ENCODE measurements at places on chromosomes 7 and 10. TPM values are rescaled to one million over a fixed set of nuclear protein-coding genes. Genes with fewer than 3 reads are reported as not detected.

GRCh38 chr7:11698384-11698871 is 133.6 kb downstream of the THSD7A start:
- DNase-seq: no peak
- H3K27ac ChIP-seq: no peak overlapping the region
- no peaks in the 10 kb centered on the region for H3K36me3 ChIP-seq
- no peaks in the 10 kb centered on the region for H3K27me3 ChIP-seq
- peaks cover 8% of the 10 kb centered on the region for H3K4me1 ChIP-seq
- no peak overlapping the region for H3K4me3 ChIP-seq

- no peak overlapping the region for H3K27ac ChIP-seq
- no peak overlapping the region for H3K4me3 ChIP-seq
- no peaks in the 10 kb centered on the region for H3K4me1 ChIP-seq
- H3K36me3 ChIP-seq: no peaks in the 10 kb centered on the region
- no peaks in the 10 kb centered on the region for H3K27me3 ChIP-seq
These were observed 34.4 kb downstream of the POLR1F start for GRCh38 chr7:19674266-19674960.

- no peaks in the 10 kb centered on the region for H3K27me3 ChIP-seq
- no peaks in the 10 kb centered on the region for H3K36me3 ChIP-seq
- H3K27ac ChIP-seq: no peak overlapping the region
- no peak overlapping the region for H3K4me3 ChIP-seq
- DNase-seq: no peak
These were observed 232.9 kb downstream of the FOXP2 start for GRCh38 chr7:114647518-114647917.

GRCh38 chr10:75283671-75284470 is 48.1 kb upstream of the COMTD1 start:
- no peaks in the 10 kb centered on the region for H3K36me3 ChIP-seq
- H3K27ac ChIP-seq: peak overlapping the region; percentile 29
- H3K4me3 ChIP-seq: no peak overlapping the region
- H3K4me1 ChIP-seq: no peaks in the 10 kb centered on the region

GRCh38 chr7:45155357-45155900 is 2.2 kb upstream of the RAMP3 start:
- DNase-seq: no peak
- no peaks in the 10 kb centered on the region for H3K36me3 ChIP-seq
- no peaks in the 10 kb centered on the region for H3K27me3 ChIP-seq
- no peaks in the 10 kb centered on the region for H3K4me1 ChIP-seq
- no peak overlapping the region for H3K27ac ChIP-seq

- H3K4me1 ChIP-seq: no peaks in the 10 kb centered on the region
- peak; percentile 16 for DNase-seq
- no peaks in the 10 kb centered on the region for H3K27me3 ChIP-seq
- H3K4me3 ChIP-seq: no peak overlapping the region
- H3K27ac ChIP-seq: no peak overlapping the region
- no peaks in the 10 kb centered on the region for H3K36me3 ChIP-seq
These were observed 258.6 kb downstream of the PAXIP1 start for GRCh38 chr7:154744256-154744860.

GRCh38 chr7:66867198-66867790 is 53.7 kb upstream of the TMEM248 start:
- H3K27me3 ChIP-seq: no peaks in the 10 kb centered on the region
- no peak overlapping the region for H3K27ac ChIP-seq
- H3K4me3 ChIP-seq: no peak overlapping the region
- no peaks in the 10 kb centered on the region for H3K4me1 ChIP-seq

DNA sequence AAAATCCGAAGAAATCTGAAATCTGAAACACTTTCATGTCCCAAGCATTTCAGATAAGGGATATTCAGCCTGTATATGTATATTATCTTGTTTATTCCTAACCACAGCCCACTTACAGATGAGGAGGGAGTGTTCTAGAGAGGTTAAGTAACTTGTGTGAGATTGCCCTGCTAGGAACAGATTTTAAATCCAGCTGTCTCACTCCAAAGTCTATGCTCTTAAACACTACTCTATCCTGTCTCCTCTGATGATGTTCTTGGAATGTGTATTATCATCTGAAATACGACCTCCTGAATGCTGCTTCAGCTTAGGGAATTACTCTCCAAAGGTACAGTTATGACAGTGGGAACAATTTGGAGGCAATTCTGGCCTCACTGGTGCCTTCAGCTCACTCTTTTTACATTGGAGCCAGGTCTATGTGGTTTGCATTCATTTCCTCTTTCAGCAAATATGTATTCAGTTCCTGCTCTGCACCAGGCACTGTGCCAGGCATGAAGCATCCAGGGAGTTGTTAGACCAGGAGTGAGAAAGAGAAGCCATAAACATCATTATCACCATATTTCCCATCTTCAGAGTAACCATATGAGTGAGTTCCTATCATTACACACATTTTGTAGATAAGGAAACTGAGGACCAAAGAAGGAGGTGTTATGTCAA is 70.2 kb downstream of the NOC3L start:
- no peak for DNase-seq
- H3K27ac ChIP-seq: no peak overlapping the region
- no peaks in the 10 kb centered on the region for H3K36me3 ChIP-seq

DNA sequence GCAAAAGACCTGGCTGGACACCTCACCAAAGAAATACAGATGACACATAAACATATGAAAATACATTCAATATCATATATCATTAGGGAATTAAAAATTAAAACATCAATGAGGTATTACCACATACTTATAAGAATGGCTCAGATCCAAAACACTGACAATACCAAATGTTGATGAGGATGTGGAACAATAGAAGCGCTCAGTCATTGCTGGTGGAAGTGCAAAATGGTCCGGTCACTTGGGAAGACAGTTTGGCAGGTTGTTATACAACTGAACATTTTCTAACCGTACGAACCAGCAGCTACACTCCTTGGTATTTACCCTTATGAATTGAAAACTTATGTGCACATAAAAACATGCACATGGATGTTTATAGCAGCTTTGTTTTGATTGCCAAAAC is 38.5 kb downstream of the ZMYND11 start:
- H3K4me3 ChIP-seq: no peak overlapping the region
- H3K4me1 ChIP-seq: no peaks in the 10 kb centered on the region
- H3K27ac ChIP-seq: no peak overlapping the region
- no peak for DNase-seq
- H3K36me3 ChIP-seq: no peaks in the 10 kb centered on the region
- H3K27me3 ChIP-seq: no peaks in the 10 kb centered on the region

- H3K4me1 ChIP-seq: no peaks in the 10 kb centered on the region
- no peaks in the 10 kb centered on the region for H3K27me3 ChIP-seq
- DNase-seq: no peak
- H3K4me3 ChIP-seq: no peak overlapping the region
These were observed 54.3 kb downstream of the LRRC18 start for GRCh38 chr10:48885376-48885775.

DNA sequence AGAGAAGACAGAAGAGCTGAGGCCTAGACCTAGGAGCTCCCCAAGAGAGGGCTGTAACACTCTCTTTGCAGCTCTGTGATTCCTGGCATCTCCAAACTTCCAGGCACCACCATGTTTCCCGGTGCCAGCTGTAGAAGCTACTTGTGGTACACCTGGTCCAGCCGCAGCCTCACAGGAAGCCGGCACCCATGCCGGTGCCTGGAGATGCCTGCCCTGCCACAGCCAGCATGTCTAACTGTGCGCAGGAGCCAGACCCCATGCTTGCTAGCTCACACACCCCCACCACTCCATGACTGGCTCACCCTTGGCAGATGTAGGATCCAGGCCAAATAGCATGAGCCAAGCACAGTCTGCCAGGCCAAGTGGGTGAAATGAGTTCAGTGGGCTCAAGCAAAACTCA is 211.7 kb upstream of the GNAI1 start:
- H3K27ac ChIP-seq: no peak overlapping the region
- peak; percentile 46 for DNase-seq
- H3K4me3 ChIP-seq: no peak overlapping the region
- H3K36me3 ChIP-seq: no peaks in the 10 kb centered on the region

MPP7 gene
- 2.8 TPM for polyA plus RNA-seq

TYW1B gene
- polyA plus RNA-seq: 1.3 TPM

- H3K27me3 ChIP-seq: no peaks in the 10 kb centered on the region
- peaks cover 21% of the 10 kb centered on the region for H3K36me3 ChIP-seq
- H3K4me1 ChIP-seq: no peaks in the 10 kb centered on the region
- no peak for DNase-seq
These were observed 119.3 kb downstream of the NRP1 start for GRCh38 chr10:33215154-33215553.

DNA sequence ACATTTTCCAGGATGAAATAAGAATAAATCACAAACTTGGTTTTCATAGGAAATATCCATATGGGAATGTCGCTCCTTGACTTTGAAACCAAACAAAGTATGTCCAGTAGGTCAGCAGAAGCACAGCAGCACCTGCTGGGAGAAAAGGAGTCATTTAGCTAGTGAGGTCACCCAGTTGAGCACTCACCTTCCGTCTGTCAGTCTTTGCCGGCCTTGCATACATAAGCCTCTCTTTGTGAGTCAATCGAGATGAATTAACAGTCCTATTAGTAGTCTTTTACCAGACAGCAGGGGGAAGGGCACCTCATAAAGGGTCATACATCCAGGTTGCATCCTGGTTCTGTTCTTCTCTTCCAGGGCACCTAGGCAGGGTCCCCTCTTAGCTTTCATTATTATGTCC is 232.5 kb upstream of the FZD1 start:
- H3K27me3 ChIP-seq: no peaks in the 10 kb centered on the region
- no peak overlapping the region for H3K27ac ChIP-seq
- no peak overlapping the region for H3K4me3 ChIP-seq

FZD8 gene
- 3.4 TPM for polyA plus RNA-seq

DNA sequence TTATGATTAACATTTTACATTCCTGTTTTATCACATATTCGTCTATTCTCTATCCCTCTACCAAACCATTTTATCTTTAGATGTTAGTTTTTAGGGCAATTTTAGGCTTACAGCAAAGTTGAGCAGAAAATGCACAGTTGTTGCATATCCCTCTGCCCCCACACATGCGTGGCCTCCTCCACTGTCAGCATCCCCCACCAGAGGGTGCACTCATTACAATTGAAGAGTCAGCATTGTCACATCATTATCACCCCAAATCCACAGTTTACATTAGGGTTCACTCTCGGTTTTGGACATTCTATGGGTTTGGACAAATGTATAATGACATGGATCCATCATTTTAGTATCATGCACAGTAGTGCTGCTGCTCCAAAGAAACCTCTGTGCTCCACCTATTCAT is 86.4 kb downstream of the WDR37 start:
- DNase-seq: no peak
- no peaks in the 10 kb centered on the region for H3K4me1 ChIP-seq
- H3K27me3 ChIP-seq: no peaks in the 10 kb centered on the region
- H3K36me3 ChIP-seq: no peaks in the 10 kb centered on the region

GRCh38 chr10:112955582-112956421 is 5.8 kb downstream of the TCF7L2 start:
- DNase-seq: no peak
- no peaks in the 10 kb centered on the region for H3K36me3 ChIP-seq
- peaks cover 11% of the 10 kb centered on the region for H3K4me1 ChIP-seq
- peak overlapping the region; percentile 69 for H3K27ac ChIP-seq
- H3K4me3 ChIP-seq: no peak overlapping the region

DNA sequence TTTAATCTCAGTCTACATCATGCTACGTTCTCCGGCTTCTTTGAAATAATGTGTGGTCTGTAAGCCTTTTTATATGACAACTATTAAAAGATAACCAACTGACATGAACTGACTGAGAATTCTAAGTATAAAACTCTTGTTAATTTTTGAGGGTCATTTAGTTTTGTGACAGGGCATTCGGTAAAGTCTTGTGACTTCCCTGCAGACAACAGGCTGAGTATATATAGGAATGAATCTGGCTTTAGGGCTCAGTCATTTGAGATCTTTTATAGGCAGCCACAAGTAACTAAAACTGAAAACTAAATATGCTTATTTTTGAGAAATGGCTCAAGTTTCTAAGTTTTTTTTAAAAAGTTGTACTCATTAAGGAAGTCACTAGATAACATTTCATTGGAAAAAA is 62.5 kb upstream of the SCIN start:
- no peak overlapping the region for H3K27ac ChIP-seq
- no peaks in the 10 kb centered on the region for H3K36me3 ChIP-seq
- DNase-seq: no peak
- no peaks in the 10 kb centered on the region for H3K27me3 ChIP-seq
- no peak overlapping the region for H3K4me3 ChIP-seq

CPA4 gene
- polyA plus RNA-seq: 8.4 TPM

GRCh38 chr7:92794831-92795230 is 41.5 kb downstream of the CDK6 start:
- no peak overlapping the region for H3K27ac ChIP-seq
- DNase-seq: no peak
- no peaks in the 10 kb centered on the region for H3K27me3 ChIP-seq
- peaks cover 13% of the 10 kb centered on the region for H3K4me1 ChIP-seq
- no peaks in the 10 kb centered on the region for H3K36me3 ChIP-seq

GRCh38 chr10:56551037-56551436 is 190.0 kb upstream of the ZWINT start:
- H3K27ac ChIP-seq: no peak overlapping the region
- H3K36me3 ChIP-seq: no peaks in the 10 kb centered on the region
- H3K4me3 ChIP-seq: no peak overlapping the region
- H3K4me1 ChIP-seq: no peaks in the 10 kb centered on the region

DNA sequence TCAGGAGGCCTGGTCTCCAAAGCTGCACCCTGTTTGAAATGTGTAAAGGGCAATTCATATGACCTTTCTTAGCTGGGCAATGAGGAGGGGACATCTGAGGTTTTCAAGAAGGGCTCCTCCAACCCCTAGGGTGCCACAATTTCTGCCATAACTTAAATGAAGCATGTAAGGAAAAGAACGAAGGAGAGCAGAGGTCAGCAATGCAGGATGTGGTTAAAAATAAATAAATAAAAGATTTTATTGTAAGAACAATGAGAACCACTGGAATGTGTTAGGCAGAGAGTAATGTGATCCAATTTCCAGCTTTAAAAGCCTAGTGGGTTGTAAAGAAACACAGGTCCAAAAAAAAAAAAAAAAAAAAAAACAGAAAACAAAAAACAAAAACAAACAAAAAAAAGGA is 673.1 kb downstream of the TNS3 start:
- no peak overlapping the region for H3K4me3 ChIP-seq
- H3K36me3 ChIP-seq: no peaks in the 10 kb centered on the region
- no peak overlapping the region for H3K27ac ChIP-seq
- no peaks in the 10 kb centered on the region for H3K27me3 ChIP-seq
- DNase-seq: no peak

PDCD4 gene
- 283 TPM for polyA plus RNA-seq

DNA sequence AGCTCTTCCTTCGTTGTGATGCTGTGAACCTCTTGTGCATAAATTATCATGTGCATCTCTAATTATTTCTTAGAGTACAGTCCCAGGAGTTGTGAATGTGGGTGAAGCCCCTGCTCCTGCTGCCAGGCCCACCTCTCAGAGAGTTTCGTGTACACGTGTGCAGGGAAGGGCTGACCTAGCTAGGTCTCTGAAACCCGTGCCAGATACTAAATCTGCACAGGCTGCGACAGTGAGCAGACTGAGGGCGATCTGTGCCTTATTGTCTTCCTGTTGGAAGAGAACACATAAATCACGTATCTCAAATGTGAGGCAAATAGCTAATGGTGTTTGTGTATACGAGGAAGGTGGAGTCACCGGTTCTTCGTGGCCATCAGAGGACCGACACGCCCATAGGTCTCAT is 71.8 kb upstream of the DNAJB6 start:
- H3K4me1 ChIP-seq: no peaks in the 10 kb centered on the region
- no peak overlapping the region for H3K27ac ChIP-seq
- no peaks in the 10 kb centered on the region for H3K27me3 ChIP-seq

GRCh38 chr7:521221-522070 is 1.8 kb upstream of the PDGFA start:
- DNase-seq: peak; percentile 86
- no peak overlapping the region for H3K27ac ChIP-seq
- H3K4me1 ChIP-seq: peaks cover 14% of the 10 kb centered on the region
- H3K4me3 ChIP-seq: no peak overlapping the region

GRCh38 chr7:81704595-81704994 is 65.3 kb downstream of the HGF start:
- DNase-seq: no peak
- H3K27ac ChIP-seq: no peak overlapping the region
- no peak overlapping the region for H3K4me3 ChIP-seq
- H3K27me3 ChIP-seq: no peaks in the 10 kb centered on the region
- no peaks in the 10 kb centered on the region for H3K4me1 ChIP-seq
- H3K36me3 ChIP-seq: no peaks in the 10 kb centered on the region
